Stimulated activated CD4-positive, alpha-beta T cell treated with anti-CD3 and anti-CD28 coated beads, Interleukin-1b, Interleukin-23, amount 100 ng/mL, for 4 hours (primary cell): ENCODE measurements at places on chromosomes 1 and 21.
A peak's percentile ranks its signal among the peaks of the same experiment; 100 is the strongest.

DNA sequence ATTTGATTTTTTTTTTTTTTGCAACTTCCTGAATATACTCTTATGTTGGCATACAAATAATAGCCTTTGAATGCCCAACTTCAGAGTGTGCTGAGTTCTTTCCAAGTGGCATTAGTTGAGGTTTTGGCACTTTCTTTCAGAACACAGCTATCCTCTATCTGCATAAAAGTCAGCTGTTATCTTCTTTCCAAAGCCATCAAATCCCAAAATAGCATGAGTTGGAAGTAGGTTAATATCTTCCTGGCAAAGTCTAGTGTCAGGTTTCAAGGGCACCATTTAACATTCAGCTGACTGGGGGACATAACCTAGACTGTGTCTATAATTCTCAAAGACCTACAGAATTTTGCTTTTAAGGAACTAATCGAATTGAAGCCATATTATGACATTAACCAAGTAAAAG, 223.9 kb downstream of the PLPP3 start:
- no peak for DNase-seq

DNA sequence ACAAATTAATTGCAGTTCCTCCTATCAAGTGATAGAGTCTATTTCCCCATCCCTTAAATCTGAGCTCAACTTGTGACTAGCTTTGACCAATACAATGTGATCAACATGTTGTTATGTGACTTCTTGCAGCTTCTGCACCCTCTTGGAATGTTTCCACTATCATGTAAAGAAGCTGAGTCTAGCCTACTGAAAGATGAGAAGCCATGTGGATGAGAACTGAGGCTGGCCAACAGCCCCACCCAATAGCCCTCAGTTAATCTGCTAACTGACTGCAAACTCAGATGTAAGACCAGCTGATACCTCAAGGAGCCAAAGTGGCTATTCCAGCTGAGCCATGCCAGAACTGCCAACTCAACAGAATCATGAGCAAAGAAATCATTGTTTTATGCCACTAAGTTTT, 44.0 kb downstream of the LYST start:
- no peak for DNase-seq

DNA sequence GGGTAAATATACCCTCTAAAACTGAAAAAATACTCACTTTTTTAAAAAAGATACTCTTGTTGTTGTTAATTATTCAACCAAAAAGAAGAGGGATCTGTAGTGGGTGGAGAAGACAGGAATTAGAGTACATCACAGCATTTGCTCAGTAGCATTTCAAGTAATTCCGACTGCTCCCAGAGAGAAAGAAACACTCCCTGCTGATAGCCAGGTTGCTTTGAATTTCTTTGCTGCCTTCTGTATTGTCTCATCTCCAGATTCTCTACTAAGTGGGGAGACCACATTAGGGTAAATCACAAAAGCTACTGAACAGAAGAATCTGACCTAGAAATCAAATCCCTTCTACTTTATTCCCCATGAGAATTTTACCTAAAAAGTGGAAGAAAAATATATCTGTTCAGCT, 661.1 kb downstream of the BRINP3 start:
- DNase-seq: no peak

GRCh38 chr1:35453031-35453430, 104.2 kb downstream of the KIAA0319L start:
- DNase-seq: no peak

DNA sequence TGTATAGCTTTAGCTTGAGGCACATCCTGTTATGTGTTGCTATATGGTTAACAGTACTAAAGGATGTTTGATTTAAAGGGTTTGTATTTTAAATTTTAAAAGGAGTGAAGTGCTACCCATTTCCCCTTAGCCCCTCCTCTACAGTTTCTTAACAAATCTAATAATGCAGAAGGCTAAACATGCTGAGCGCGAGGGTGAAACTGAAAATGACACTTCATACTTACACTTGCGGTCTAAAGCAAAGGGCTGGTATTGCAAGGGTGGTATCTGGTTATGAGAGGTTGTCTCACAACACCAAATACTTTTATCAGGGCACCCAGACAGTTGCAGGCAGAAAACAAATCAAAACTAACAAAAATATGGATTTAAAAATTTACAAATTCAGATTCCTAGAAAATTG, 172.3 kb downstream of the SIPA1L2 start:
- DNase-seq: no peak

DNA sequence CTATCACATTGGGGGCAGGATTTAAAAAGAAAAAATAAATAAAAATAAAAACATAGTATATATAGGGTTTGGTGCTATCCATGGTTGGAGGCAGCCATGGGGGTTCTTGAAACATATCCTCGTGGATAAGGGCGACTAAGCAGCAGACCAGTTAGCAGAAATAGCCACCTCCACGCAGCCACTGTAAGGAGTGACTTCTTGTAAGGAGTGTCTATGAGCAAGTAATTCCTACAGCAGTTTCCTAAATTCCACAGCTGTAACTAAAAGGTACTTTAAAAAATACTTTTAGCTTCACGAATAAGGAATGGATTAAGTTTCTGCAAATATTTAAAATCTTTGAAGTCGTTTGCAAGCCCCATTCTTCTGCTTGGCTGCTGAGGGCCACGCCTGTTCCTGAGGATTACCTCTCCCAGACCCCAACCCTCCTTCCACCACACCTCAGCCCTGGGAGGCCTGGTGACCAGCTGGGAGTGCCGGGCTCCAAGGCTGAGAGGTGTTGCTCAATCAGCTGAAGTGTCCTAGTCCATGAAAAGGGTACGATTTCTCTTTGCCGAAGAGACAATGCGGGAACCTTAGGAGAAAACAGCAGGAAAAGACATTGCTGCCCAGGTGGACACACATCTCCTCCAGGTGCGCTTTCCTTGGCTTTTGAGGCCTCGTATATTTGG, 115.3 kb downstream of the ADSS2 start:
- DNase-seq: no peak

- no peak for DNase-seq
These were observed 29.3 kb upstream of the TRIM33 start for GRCh38 chr1:114540272-114540671.

DNA sequence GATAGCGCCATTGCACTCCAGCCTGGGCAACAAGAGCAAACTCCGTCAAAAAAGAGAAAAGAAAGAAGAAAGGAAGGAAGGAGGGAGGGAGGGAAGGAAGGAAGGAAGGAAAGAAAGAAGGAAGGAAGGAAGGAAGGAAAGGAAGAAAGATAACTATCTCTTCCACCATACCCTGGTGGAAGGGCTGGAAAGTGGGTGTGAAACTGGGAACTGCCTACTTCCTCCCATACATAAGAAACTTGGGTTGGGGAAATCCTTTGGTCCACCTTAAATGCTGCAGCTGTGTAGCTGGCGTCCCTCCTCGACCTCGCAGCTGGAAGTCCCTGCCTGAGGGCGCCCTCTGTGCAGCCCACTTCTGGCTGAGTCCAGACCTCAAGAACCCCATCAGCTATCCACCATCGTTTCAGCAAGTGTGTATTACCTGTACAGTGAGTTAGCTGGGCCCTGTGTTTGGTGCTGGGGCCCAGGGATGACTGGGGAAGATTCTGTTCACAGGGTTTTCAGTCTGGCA, 4.6 kb upstream of the FAM167B start:
- no peak for DNase-seq

GRCh38 chr21:46153247-46154154, 1.9 kb downstream of the FTCD start:
- DNase-seq: peak; percentile 50

GRCh38 chr1:148362626-148363438, 120.3 kb downstream of the PPIAL4G start:
- DNase-seq: peak; percentile 36

- no peak for DNase-seq
These were observed 7.2 kb downstream of the C1orf35 start for GRCh38 chr1:228095938-228096337.

- DNase-seq: peak; percentile 36
These were observed 3.8 kb downstream of the IRF2BP2 start for GRCh38 chr1:234605983-234606783.

GRCh38 chr1:247576514-247576913, 11.6 kb upstream of the OR2G2 start:
- no peak for DNase-seq

GRCh38 chr1:21272540-21272939, 17.7 kb downstream of the ECE1 start:
- no peak for DNase-seq

DNA sequence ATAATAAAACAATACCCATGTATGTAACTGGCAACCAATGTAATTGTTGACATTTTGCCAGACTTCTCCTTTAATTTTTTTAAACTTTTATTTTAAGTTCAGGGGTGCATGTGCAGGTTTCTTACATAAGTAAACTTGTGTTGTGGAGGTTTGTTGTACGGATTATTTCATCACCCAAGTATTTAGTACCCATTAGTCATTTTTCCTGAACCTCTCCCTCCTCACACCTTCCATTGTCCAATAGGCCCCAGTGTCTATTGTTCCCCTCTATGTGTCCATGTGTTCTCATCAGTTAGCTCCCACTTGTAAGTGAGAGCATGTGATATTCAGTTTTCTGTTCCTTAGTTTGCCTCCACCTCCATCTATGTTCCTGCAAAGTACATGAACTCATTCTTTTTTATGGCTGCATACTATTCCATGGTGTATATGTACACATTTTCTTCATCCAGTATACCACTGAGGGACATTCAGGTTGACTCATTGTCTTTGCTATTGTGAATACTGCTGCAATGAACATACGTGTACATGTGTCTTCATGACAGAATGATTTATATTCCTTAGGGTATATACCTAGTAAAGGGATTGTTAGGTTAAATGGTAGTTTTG, 6.7 kb downstream of the DEPDC1 start:
- DNase-seq: no peak

DNA sequence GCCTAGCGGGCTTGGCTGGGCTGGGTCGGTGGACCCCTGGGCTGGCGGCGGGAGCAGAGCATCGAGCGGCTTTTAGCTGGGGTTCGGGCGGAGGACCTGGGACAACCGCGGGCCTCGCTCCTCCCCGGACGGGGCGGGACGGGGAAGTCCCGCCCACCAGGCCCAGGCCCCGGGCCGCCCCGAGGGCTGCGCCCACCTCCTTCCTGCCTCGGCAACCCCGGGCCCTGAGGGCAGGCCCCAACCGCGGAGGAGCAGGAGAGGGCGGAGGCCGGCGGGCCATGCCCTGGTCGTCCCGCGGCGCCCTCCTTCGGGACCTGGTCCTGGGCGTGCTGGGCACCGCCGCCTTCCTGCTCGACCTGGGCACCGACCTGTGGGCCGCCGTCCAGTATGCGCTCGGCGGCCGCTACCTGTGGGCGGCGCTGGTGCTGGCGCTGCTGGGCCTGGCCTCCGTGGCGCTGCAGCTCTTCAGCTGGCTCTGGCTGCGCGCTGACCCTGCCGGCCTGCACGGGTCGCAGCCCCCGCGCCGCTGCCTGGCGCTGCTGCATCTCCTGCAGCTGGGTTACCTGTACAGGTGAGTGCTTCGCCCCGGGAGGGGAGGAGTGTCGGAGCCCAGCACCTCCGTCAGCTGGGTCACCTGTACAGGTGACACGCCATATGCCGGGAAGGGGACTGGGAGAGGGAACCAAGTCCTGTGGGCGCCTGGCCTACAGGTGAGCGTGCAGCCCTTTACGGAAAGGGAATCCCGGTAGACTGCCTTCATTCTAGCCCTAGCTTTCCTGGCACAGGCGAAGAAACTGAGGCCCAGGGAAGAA, at the start of gene XKR8:
TSS of gene XKR8 (plus strand) at position 182 of the 812 bp plus-strand sequence. CDS start at position 279, 97 bp downstream.
- DNase-seq: peak; percentile 79

GRCh38 chr1:13922466-13923110, 222.6 kb downstream of the PRDM2 start:
- no peak for DNase-seq

GRCh38 chr1:233523047-233523446, 90.9 kb upstream of the KCNK1 start:
- DNase-seq: no peak

DNA sequence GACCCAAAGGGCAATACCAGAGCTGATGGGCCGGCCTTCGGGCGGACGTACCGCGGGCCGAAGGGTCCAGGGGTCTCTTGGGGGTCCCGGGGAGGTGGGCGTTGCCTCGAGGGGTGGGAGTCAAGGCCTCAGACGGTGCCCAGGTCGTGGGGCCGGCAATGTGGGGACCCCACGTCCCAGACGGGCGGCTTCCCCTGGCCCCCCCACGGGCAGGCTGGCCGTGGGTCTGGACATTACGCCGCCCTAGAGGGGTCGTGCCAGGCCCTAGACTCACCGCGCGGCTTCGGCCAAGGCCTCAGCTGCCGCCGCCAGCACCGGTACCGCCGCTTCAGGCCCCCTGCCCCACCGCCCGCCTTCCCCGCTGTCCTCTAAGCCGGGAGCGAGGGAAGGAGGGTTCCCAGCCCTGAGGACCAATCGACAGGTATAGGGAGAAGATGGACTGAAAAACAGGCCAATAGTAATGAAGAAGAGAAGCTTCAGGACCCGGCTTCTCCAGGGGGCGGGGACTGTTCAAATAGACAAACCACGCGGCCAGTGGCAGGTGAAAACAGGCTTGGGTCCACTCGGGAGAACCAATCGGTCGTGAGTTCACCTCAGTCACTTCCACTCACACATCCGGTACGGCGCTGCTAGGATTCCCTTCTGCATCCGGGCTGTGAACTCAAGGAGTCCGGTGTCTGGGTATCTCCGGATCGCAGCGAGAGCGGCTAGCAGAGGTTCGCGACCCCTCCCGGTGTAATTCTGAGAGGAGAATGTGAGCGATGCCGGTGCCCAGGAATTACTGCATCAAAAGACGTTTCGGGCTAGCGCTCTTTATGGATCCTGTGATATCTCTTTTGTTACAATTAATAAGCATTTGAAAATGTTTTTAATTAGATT, at the start of gene MTOR:
TSS of gene MTOR (minus strand) at position 381 of the 879 bp plus-strand sequence. CDS start 3,142 bp downstream, outside the sequence.
- peak; percentile 92 for DNase-seq

GRCh38 chr21:39484711-39485276, 33.0 kb downstream of the SH3BGR start:
- DNase-seq: no peak

DNA sequence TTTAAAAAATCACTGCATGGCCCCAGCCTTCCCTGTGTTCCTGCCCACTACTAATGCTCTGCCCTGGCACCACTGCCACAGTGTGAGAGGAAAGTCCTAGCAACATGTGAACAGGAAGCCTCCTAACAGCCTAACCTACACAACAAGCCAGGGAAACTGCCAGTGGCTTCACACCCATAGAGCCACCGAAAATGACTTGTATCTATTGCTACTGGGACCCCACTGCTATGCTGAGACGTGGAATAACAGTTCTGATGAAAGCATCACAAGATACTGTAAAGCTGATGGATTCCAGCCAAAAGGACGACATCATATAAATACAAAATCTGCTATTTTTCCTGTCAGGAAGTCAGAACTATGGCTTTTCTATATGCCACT, 74.9 kb downstream of the JAK1 start:
- no peak for DNase-seq

GRCh38 chr1:14666373-14666772, 67.9 kb downstream of the KAZN start:
- DNase-seq: no peak

DNA sequence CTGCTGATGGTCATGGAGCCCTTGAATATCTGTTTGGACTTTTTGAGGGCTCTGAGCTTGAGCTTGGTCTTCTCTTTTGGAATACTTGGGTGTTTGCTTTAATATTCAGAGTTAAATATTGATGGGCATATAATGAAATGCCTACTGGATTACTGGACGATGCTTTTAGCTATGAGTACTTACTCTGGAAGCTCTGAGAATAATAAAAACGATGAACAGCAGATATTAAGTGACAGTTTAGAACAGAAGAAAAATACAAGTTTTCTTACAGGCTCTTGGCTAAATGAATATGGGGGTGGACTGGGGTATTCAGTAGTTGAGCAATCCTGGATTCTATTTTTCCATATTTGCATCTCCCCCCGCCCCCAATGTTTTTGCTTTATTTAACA, 20.7 kb downstream of the GALNT2 start:
- DNase-seq: no peak

GRCh38 chr1:14189381-14189780, 409.1 kb upstream of the KAZN start:
- DNase-seq: no peak
